ENCODE measurements at places on chromosomes 5 and 9.

DNA sequence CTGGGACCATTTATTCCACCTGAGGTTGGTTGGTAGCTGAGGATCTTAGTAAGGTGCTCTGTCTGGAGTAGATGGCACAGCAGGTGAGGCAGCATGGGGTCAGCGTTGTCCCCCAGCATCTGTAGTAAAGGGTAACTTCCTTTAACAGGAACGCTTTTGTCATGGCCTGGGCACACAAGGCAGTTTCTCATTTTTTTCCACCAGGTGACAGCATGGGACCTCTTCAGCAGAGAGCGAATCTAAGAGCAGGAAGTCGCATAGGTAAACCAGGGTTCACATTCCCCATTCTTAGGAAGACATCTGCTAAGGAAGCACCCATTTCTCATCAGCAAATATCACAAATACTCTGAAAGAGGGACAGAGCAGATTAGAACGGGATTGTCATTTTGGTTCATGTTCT, 56.5 kb downstream of the GPR107 start:
- DNase-seq = no peak

- DNase-seq = no peak
These were observed 37.7 kb upstream of the STXBP1 start for GRCh38 chr9:127574072-127574993.

GRCh38 chr9:132849185-132849706, 28.8 kb downstream of the AK8 start:
- DNase-seq = no peak

DNA sequence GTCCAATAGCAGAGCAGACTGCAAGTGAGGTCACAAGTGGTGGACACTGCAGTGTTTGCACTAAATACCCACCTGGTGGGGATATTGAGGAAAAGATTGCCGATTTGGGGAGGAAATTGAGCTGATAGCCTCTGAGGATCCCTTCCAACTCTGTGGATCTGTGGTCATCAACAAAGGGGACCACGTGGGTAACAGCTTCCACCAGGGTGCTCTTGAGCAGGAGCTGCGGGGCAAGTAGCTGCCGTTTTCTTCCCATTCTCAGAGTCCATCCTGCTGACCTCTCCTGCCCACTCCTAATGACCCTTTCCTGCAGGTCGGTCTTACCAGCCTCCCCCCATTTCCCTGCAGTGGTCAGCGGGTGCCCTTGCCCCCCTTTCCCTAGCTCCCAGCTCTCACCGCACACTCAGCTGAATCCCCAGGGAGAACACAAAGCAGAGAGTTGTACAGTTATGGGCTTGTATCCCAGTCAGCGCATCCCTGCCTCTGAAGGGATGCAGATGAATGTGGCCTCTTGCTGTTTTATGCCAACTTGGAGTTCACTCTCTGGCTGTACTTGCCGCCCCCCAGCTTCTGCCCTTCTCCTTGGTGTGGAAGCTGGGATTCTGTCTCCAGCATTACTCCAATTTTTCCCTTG, 18.0 kb downstream of the DAPK1 start:
- no peak for DNase-seq

- no peak for DNase-seq
These were observed 7.2 kb upstream of the TMEM210 start for GRCh38 chr9:137178939-137179630.

- no peak for DNase-seq
These were observed 118.0 kb upstream of the OTULINL start for GRCh38 chr5:14463629-14464028.

GRCh38 chr5:39148983-39149534, 70.3 kb downstream of the FYB1 start:
- no peak for DNase-seq

Measured in activated T-cell treated with anti-CD3 and anti-CD28 coated beads, Interleukin-2, amount 50 U/mL, for 24 hours (primary cell).